Thyroid gland (tissue), 4 donors: ENCODE measurements at places on chromosomes 3 and 15. TPM values are rescaled to one million over a fixed set of nuclear protein-coding genes. Genes with fewer than 3 reads are reported as not detected.

PLCB2 gene
- total RNA-seq, result 5.1 TPM

CD96 gene
- 2.8 TPM for total RNA-seq

ADCY5 gene
- 1.9 TPM for total RNA-seq

RHOV gene
- total RNA-seq, result 0.29 TPM

GPR62 gene
- 1.8 TPM for total RNA-seq

NEK4 gene
- 65.6 TPM for total RNA-seq

GPR171 gene
- total RNA-seq, result 2.9 TPM

AP4E1 gene
- total RNA-seq, result 11.2 TPM

MUC4 gene
- total RNA-seq, result 0.13 TPM

SCN11A gene
- 0.13 TPM for total RNA-seq

ACVR2B gene
- total RNA-seq, result 7.0 TPM

SLC12A8 gene
- total RNA-seq, result 136 TPM

WWTR1 gene
- total RNA-seq, result 71.6 TPM

GAP43 gene
- not detected for total RNA-seq

LEKR1 gene
- 7.5 TPM for total RNA-seq

NTRK3 gene
- total RNA-seq, result 0.94 TPM

BTLA gene
- not detected for total RNA-seq

ACTRT3 gene
- total RNA-seq, result 2.0 TPM

FBXO45 gene
- total RNA-seq, result 8.9 TPM

KLHL24 gene
- total RNA-seq, result 320 TPM

LTK gene
- total RNA-seq, result 0.22 TPM

CASR gene
- under 0.01 TPM for total RNA-seq

VEPH1 gene
- 1.7 TPM for total RNA-seq

OR5K2 gene
- total RNA-seq, result not detected

ITIH1 gene
- total RNA-seq, result not detected

COL8A1 gene
- total RNA-seq, result 106 TPM

CCDC80 gene
- 41.5 TPM for total RNA-seq

EPHA3 gene
- 32.9 TPM for total RNA-seq

NR2E3 gene
- total RNA-seq, result 0.45 TPM

CCDC54 gene
- not detected for total RNA-seq

SPCS1 gene
- total RNA-seq, result 167 TPM

EIF4E3 gene
- total RNA-seq, result 26.2 TPM

IQCF5 gene
- not detected for total RNA-seq
